ENCODE measurements at places on chromosomes 12 and 14. TPM values are rescaled to one million over a fixed set of nuclear protein-coding genes. Genes with fewer than 3 reads are reported as not detected.

DNA sequence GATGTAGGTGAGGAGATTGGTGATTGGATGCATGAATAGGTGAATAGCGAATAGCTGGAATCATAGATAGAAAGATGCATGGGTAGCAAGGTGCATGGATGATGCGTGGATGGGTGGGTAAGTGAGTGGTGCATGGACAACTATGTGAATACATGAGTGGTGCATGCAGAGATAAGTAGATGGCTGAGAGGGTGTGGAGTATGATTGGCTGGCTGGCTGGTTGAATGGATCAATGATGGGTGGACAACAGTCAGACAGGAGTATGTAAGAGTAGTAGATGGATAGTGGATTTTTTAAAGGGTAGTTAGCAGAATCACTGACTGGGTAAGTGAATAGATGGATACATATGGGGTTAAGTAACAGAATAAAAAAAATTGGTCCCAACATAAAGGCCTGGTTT, 33.9 kb downstream of the SERPINA3 start:
- no peak for DNase-seq

DNA sequence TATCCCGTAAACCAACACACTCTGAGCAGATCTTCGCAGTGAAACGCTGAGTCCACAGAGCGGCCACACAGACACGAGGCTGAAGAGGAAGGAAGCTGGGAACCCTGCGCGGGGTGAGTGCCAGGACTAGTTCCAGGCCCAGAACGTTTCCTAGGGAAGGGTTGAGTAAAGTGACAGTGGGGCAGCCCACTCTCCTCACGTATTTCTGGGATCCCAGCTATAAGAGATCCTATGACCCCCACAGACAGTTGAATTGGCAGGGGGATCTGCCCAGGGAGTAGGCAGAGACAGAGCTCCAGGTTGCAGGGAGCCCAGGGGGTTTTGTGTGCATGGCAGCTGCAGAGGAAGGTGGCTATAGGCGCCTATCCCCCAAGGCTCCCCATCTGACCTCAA, 51.1 kb downstream of the GTF2A1 start:
- DNase-seq = no peak

GRCh38 chr12:46179693-46180452, 89.0 kb downstream of the SLC38A1 start:
- no peak for DNase-seq

DNA sequence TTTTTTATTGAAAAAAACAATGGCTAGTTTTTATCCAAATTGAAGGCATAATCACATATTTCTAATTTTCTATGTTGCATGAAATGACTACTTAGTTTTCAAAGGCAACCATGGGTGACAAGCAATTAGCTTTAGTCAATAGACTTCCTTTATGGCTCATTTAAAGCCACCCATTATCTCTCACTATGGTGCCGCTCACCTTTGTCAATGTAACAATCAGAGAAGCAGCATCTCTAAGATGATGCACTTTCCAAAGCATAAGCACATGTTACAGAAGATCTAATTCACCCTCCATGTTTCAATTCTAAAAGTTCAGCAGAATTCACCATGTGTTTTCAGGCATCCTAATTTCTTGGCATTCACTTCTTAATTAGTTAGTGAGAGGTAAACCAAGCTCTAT, 166.6 kb upstream of the RPL10L start:
- DNase-seq = no peak

GRCh38 chr12:74689071-74689655, 151.5 kb downstream of the ATXN7L3B start:
- peak; percentile 49 for DNase-seq

GRCh38 chr12:75655315-75655806, 144.0 kb upstream of the KRR1 start:
- DNase-seq = no peak

DNA sequence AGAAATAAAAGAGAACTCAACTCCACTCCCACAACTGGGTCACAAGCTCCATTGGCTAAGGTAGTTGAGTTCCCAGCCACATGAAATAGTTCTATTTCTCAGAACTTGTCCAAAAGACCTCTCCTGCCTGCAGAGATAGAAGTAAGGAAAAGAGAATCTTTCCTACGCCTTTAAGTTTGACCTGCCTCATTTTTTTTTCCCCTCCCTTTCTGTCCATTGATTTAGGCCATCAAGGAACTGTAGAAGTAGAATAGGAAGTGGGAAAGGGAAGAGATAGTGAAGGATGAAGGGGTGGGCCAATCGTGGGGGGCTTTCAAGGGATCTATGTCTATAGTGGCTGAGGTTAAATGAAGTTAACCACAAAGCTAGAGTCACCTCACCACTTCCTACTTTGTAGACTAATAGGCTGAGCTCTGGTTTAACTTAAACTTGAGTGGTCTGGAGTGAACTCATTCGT, 13.9 kb upstream of the NUDT4 start:
- no peak for DNase-seq

DNA sequence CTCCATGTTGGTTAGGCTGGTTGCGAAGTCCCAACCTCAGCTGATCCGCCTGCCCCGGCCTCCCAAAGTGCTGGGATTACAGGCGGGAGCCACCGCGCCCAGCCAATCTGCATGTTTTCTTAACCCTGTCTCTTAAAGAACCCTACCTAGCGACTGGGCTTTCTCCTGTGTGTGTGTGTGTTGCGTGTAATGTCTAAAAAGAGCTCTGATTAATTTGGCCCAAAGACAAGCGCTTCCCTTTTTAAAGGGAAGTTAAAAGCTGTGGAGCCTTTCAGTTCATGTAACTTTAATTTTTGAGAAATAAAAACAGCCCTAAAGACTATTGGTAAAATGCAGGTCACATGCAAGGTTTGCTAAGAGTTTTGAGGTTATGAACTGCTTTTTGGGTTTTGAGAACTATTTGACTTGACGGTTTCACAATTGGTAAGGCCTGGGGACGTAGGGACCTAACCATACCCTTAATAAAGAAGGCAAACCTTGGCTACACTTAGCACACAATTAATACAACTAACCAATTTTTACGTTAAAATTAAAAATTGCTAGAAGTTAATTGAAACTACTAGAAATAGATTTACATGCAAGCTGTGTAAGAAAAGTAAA, 103.2 kb downstream of the KCNMB4 start:
- DNase-seq = no peak

DNA sequence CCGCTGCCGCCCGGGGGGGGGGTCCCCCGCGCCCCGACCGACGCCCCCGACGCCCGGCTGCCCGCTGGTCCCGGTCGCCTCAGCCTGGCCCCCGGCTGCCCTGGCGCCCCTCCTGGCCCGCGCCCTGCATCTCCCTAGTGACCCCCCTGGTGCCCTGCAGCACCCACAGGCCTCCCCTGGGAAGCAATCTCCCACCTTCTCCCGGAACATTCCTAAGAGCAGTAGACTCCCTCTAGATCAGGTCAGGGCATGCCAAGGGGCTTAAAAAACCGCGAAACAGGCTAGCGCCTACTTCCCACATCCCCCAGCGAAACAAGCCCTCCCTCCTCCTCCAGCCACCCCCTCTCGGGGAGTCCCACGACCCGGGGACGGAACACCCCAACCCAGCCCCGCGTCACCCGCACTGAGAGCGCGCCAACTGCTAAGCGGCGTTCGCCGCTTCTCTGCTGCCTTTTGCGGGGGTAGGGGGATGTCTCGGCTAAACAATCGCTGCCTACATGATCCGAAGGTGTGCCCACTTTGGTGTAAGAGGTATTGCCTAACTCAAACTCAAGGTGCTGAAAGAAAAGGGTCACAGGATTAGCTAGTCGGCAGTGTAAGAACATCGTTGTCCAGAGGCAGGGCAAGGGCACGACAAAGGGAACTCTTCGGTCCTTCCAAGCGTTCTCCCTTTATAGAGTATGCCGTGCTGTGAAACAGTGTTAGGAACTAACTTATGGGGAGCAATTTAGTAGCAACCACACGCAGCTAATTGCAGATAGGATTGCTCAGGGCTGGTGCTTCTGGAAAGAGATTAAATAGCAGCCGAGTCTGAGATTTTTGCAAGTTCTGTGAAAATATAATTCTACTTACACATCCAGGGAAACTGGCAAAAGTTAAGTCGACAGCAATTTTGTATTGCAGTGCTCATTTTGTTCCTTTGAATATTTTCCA, 619 bp upstream of the NTN4 start:
- DNase-seq = peak; percentile 55

DNA sequence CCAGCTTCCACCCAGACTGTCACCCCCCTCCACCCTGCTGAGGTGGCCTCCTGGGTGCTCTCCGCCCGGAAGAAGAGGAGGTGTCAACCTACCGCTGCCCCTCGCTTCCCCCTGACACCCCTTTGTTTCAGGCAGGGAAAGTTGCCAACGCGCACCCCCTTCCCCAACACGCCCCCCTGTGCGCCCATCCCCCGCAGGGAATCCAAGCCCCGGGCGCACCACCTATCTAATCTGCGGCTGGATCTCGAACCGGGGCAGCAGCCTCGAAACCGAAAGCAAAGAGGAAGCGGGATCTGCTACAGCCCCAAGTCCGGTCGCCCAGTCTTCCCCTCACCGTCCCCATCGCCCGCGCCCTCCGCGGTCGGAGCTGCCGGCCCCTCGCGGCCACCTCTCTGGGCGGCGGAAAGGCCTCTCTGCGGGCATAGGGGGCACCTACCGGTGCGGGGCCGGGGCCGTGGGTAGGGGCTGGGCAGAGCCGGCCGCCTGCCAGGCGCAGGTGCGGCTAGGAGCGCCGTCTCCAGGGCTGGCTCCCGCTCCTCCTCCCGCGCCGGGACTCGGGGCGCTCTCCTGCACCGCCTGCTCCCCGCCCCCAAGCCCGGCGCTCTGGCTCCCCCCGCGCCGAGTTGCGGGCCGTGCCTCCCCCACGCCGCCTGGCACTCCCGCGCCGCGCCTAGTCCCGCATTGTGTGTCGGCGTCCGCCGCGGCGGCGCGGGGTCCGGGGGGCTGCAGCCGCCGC, 18.3 kb upstream of the PLEKHH1 start:
- no peak for DNase-seq

Gene KLHL33
- total RNA-seq = not detected

Gene COX8C
- not detected for total RNA-seq

Gene NANOG
- total RNA-seq = not detected

Gene NAV3
- total RNA-seq = 56.0 TPM

Gene TMEM132C
- not detected for total RNA-seq

Gene NTF3
- not detected for total RNA-seq
